ELF-1 (cell line): ENCODE measurements at places on chromosomes 6 and 20.

GRCh38 chr6:8743170-8743745 lies 307.9 kb upstream of the SLC35B3 start:
- no peak for DNase-seq

DNA sequence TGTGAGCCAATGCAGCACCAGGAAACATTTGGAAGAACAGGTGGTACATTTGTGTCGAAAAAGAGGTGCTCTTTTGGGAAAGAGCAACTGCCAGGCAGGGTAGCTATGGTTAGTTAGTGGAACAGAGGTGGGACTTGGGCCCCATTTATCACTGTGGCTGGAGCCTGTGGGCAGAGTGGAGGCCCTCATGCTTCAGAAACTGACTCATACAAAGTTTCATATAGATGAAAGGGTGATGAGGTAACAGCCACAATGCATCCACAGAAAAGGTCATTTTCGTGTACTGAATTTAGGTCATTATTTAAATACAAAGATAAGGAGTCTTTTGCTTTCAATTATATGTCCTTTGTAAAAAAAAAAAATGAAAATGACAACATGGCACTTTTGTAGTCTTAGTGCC lies 76.4 kb upstream of the HS3ST5 start:
- DNase-seq = no peak

DNA sequence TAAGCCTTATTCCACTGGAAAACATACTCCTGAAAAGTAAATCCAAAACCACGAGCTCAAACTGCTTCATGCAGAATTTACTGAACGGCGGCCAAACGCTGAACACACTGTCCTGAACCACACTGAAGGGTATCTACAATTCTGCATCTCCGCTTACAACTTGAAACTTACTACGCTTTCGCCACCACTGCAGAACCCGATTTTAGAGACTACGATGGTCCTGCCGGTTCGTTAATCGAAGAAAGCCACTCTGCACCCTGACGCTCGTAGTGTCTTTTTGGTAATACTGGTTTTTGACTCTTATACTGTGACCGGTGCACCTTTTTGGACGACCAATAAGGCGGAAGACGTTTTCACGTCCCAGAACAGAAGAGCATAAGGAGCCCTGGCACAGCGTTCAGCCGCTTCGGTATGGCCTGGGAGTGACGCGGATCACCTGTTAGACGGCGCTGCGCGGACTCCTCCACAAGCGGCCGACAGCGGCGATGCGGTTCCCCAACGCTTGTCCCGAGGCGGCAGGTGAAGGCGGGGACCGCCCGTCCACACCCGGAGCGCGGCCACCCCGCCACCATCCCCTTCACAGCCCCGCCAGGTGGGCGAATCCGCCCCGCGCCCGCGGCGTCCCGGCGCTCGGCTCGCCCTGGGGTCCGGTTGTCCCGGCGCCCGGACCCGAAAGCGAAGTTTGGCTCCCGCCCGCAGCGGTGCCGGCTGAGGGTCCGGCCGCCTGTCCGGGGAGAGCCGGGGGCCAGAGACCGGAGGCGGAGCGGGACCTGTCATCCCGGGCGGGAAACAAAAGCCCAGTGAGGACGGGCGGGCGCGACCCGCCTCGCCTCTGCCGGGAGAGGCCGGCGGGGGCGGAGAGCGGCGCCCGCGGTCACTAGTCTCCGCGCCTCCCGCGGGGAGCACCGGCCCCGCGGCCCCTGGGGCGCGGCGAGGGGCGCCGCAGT lies 784 bp downstream of the FKBP5 start:
- peak; percentile 75 for DNase-seq

GRCh38 chr6:141552463-141552862 lies 580.3 kb upstream of the GJE1 start:
- DNase-seq = no peak

- peak; percentile 79 for DNase-seq
Observed at GRCh38 chr20:13221673-13222318, 722 bp downstream of the ISM1 start.

DNA sequence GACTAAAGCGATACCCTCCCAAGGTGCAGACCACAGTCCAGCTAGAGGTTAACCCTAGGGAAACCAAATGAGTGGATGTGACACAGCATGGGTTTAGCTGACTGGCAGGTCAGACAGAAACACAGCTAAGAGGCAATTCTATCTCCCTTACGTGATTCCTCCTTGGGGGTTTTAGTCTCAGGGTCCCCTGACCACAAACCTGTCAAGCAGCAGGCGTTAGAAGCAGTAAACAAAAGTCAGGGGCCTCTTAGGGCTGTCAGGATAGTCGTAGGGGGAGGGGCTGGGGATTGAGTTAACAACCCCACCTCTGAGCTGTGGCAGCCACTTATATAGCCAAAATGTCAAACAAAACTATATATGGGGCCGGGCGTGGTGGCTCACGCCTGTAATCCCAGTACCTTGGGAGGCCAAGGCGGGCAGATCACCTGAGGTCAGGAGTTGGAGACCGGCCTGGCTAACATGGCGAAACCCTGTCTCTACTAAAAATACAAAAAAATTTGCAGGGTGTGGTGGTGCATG lies 13.6 kb downstream of the KCNK5 start:
- DNase-seq = no peak

DNA sequence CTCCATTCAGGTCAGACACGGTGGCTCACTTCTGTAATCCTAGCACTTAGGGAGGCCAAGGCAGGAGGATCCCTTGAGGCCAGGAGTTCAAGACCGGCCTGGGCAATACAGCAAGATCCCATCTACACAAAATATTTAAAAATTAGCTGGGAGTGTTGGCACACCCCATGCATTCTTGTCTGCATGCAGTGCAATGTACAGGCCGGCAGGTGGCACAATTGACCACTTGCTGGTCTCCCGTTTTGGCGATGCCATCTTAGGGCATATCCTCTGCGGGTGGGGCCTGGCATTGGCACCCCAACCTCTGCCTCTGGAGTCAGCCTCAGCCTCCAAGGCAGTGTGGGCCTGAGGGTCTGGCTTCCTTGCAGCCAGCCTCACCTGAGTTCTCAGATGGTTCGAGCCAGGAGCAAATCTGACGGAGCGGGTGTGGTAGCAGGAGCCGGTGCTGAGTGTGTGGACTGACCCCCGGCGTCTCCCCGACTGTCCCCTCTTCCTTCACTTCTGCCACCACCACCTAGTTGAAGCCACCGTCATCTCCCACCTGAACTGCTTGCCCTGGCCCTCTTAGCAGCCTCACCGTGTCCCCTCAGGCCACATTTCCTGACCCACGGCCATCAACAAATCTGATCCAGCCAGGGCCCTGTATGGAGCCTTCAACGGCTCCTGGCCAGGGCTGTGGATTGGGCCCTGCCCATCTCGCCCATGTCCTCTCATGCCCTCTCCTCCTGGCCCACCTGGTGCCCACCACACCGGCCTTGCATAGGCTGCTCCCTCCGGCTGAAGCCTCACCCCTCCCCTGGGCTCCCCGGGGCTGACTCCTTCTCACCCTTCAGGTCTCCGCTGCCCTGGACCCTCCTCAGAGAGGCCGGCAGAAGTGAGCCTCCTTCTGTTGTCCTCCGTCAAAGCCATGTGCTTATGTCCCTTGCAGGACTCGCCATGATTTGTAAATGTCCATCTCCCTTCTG lies 44.0 kb downstream of the EFCAB8 start:
- DNase-seq = peak; percentile 53

- no peak for DNase-seq
Observed at GRCh38 chr6:77707603-77708002, 54.8 kb downstream of the MEI4 start.

DNA sequence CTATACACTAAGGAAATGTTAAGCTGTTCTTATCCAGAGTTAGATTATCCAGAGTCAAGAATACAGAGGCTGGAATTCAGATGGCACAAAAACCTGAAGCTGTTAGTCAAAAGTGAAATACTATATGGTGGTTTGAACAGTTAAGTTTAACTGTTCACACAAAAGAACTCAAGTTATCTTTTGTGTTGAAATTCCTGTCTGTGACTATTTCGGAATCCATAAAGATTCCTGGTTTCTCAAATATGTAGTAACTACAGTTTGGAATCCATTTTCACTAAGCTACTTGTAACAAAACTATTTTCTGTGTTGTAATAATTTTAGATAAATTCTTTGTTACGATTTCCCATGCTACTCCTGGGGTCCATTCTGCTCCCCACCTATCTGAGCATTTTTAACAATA lies 24.5 kb downstream of the FIG4 start:
- DNase-seq = no peak

GRCh38 chr6:111844921-111845320 lies 28.3 kb downstream of the FYN start:
- DNase-seq = peak; percentile 64

DNA sequence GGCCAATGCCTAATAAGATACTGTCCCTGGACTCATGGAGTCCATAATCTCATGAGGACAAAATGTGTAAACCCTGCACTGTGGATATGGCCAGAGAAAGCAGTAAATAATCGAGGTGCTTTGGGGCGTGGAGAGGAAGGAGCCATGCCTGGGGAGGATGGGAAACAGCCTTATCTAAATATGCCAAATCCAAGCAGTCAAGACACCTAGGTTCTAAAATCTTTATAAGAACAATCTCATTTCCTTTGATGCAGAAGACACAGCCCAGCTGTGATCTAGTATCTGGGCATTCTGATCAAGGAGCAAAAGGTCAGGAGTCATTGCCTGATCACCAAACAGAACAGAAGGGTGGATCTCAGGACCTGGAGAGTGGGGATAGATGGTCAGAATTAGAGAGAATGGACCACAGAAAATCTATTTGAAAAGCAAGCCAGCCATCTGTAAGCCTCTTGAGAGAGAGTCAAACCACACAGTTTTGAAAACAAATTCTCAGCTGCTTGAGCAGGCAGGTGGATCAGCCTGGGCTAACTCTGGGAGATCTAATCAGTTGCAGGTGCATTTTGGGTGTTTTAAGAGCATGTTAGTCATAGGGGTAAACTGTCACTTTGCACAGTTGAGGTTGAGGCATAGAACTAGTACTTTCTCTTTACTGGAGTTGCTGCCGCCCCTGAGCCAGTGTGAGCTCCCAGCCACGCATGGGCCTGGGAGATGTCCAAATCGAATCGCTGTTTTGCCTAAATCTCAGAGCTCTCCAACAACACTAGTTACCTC lies 130.8 kb upstream of the TNFAIP3 start:
- DNase-seq = no peak

DNA sequence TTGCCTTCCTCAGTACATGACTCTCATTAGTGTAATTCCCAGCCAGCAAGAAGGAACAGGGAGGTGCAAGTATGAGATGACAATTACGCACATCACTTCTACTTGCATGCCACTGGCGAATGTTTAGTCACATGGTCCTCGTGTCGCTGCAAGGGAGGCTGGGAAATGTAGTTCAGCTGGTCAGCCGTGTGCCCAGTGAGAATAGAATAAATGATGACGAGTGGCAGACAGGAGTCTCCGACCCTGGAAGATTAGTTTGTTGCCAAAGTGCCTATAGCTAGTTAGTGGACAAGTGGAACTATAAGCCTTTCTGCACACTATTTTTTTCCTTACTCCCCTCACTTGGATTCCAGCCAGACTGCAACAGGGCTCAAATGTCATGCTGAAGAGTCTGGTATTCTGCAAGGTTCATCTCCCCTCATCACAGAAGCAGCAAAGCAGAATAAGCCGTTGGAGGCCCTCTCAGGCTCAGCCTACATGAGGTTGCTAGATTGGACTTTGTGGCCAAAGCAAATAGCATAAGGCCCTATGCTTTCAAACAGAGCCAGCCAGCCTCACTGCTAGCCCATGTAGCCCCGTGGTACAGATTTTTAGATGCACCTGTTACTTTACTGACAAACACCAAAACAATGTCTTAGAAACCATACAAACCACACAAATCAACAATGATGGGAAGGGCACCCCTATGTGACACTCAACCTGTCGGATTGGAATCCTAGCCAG lies 9.7 kb downstream of the LINC00237 start:
- DNase-seq = peak; percentile 20

- DNase-seq = no peak
Observed at GRCh38 chr20:44429017-44429339, 46.7 kb upstream of the TTPAL start.

DNA sequence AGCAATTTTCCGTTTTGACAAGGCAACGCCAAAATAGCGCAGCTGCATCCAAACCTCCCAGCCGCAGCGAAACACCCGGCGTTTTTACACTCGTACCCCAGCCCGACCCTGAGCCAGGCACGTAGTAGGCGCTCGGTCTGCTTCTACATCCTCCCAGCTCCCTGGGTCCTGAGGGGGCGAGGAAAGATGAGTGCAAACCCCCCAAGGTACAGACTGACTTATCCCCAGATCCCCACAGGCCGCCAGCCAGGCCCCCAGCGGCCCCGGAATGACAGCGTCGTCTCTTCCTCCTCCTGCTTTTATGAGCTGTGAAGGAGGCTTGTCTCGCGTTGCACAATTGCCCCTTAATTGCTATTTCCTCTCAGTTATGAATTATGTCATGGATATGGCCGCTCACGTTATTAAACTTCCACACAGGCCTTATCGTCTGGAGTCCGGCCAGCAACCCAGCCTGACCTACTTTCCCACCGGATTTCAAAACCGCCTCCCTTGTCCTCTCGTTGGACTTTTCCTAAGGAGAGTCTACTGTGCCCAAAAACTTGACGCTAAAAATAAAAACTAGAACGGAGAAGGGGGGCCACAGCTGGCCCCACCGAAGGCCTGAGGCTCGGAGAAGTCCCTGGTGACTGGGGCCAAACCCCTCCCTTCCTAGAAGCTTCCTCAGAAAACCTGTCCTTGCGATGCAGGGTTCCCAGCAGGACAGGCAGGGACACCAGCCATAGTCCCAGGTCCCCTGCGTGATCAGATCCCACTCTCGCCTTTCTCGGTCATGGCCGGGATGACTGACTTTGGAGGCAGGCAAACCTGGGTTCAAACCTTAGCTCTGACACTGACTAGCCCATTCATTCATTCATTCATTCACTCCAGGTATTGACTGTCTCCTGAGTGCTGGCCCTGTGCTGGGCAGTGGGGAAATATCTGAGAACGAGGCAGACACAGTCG lies 130.9 kb upstream of the PTPN1 start:
- no peak for DNase-seq

DNA sequence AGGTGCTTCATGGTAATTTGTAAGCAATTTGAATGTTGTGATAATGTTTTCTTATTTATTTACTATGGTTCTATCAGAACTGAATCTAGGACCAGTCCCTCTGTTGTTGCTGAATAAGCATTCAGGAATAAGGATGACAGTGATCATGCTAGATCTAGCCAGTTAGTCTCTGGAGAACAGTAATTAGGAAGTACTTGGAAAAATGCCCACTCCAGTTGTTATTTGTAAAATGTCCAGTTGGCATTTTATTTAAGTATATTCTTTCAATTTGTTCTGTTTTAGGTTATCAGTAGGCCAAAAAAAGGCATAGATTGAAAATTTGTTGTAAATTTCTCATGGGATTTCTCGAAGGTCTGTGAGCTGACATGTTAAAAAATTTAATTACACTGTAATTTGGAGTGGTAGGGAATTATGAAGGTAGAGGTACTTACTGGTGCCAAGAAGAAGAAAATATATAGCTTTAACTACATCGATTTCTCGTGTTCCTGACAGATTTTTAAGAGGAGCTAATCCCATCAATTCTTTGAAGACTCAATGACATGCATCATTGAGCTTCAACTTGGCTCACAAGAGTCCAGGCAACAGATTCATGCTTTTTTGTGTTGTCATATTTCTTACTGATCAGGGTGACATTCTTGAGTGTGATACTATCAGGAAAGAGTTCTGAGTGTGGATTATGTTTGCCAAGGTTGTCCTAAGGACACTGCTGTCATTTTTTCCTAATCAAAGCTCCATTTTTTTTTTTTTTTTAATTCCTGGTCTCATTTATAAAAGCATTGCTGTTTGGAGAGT lies 177.3 kb downstream of the CARMIL1 start:
- DNase-seq = no peak

GRCh38 chr6:3940703-3941102 lies 91.5 kb downstream of the FAM50B start:
- no peak for DNase-seq
